ENCODE measurements at places on chromosomes 16 and 17. TPM values are rescaled to one million over a fixed set of nuclear protein-coding genes. Genes with fewer than 3 reads are reported as not detected.

DNA sequence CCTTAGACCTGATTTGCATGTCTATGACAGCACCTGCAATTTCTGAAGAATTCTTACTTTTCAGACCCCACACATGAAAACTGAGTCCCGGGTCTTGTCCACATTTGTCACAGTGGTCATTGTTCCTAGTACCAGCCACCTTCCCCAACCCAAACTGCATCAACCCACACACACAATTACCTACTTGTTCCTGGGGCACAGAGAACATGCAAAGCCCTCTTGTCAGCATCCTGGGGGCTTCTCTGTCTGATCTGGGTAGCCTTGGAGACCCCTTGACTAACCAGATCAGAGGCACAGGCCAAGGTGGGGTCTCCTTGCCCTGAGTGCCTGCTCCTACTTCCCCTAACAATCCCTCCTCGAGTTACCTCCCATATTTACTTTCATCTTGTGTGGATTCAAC, 36.7 kb upstream of the PIK3R6 start:
- DNase-seq = no peak

GRCh38 chr16:9823510-9823909, 358.7 kb downstream of the GRIN2A start:
- no peak for DNase-seq

- DNase-seq = no peak
Observed at GRCh38 chr17:46199379-46199778, 6.2 kb upstream of the KANSL1 start.

DNA sequence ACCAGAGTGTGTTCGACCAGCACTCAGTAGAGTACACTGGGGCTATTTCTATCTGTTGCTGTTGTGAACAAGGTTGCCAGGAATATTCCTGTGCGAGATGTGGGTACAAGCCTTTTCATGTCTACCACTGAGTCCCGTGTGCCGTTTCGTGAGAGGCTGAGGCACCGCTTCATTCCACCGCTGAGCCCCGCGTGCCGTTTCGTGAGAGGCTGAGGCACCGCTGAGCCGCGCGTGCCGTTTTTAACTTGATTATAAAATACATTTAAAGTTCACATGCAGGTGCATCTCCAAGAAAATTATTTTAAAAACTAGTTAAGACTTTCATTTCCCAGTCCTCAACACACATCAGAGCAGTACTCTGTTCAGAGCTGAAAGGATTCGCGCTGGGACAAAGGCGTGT, 78.7 kb upstream of the ZNF750 start:
- DNase-seq = no peak

DNA sequence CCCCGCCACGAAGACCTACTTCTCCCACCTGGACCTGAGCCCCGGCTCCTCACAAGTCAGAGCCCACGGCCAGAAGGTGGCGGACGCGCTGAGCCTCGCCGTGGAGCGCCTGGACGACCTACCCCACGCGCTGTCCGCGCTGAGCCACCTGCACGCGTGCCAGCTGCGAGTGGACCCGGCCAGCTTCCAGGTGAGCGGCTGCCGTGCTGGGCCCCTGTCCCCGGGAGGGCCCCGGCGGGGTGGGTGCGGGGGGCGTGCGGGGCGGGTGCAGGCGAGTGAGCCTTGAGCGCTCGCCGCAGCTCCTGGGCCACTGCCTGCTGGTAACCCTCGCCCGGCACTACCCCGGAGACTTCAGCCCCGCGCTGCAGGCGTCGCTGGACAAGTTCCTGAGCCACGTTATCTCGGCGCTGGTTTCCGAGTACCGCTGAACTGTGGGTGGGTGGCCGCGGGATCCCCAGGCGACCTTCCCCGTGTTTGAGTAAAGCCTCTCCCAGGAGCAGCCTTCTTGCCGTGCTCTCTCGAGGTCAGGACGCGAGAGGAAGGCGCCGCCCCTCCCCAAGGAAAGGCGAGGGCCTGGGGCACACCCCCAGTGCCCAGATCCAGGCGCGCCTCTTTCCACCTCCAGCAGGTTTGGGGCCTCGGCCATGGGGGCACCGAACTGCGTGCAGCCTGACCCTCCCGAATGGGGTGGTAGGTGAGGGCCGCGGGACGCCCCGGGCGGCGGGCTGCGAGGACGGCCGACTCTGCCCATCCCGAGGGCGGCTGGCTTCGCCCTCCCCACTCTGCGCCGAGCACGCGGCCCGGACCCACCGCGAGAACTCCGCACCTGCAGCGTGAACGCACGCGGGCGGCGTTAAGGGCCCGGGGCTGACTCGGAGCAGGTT, 664 bp downstream of the HBQ1 start:
- peak; percentile 72 for DNase-seq

DNA sequence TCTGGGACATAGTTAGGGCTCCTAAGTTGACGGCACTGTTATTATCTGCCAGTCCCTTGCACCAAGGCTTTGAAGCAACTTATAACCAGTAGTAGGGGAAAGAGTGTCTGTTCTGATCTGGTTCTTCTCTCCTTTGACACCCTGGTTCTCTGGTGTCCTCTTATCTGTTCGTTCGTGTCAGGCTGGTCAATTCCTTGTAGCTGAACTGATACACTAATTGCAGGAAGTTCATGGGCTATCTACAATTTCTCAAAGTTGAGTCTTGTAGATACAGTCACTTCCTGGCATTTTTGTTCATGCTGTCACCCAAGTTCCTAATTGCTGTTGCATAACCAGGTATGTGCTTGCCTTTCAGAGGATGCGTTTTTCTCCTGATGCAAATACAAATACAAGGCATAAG, 17.3 kb upstream of the MYO1D start:
- no peak for DNase-seq

DNA sequence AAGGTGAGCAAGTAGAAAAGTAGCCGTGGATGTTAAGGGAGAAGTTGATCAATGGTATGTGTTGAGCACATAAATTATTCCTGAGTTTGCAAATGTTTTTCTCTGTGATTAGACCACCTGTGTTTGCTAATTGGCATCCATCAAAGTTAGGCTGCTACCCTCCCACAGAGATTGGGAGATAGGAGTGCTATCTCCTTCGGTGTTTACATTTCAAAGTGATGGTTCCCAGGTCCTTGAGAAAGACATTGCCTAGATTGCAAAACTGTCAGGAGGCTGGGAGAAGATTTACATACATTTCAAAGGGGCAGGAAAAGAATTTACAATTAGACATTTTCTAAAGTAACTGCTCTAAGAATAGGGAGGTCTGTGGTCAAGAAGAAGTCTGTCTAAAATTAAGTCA, 54.3 kb upstream of the CNTNAP4 start:
- no peak for DNase-seq

- no peak for DNase-seq
Observed at GRCh38 chr16:11493531-11493929, 93.2 kb downstream of the LITAF start.

DNA sequence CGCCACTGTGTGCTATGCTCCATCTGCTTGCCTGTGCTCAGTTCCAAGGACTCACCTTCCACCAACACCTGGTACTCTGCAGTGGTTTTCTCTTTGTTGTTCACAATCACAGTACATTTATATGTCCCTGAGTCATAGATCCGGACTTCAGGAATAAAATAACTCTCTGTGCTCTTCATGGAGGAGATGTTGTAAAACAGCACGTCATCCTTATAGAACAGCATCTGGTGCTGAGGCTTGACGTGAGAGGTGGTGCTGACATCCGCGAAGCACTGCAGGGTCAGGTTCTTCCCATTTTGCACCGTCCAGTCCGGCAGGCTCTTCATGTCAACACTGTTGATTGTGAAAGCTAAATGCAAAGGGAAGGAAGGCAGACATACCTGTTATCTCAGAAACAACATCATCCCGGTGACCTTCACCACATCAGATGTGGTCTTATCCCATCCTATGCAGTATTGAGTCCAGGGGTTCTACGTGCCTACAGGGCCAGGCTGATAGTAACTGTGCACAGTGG, 12.8 kb downstream of the PECAM1 start:
- DNase-seq = no peak

DNA sequence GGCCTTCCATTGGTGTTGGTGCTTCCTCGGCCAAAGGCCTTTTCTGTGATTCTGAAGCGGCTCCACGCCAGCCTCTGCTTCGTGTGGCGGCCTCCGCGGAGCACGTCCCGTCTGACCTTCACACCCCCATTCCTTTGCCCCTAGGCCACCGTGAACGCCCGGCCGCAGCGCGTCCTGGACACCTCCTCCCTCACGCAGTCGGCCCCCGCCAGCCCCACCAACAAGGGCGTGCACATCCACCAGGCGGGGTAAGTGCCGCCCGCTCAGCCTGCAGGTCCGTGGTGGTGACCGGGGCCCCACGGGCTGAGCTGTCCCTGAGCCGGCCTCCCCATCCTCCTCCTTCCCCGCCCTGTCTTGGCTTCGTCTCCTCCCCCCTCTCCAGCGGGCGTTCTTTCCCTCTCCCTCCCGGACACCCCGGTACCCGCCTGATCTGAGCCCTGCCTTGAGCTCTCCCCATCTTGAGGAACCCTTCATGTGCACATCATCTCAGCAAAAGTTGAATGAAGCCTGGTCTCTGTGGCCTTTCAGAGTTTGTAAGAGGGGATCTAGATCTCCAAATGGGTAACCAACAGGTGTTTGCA, 69.0 kb upstream of the CHMP6 start:
- no peak for DNase-seq

GRCh38 chr17:41223821-41224220, 2.6 kb upstream of the KRTAP9-2 start:
- DNase-seq = no peak

GRCh38 chr17:62984801-62985200, 18.8 kb downstream of the TANC2 start:
- no peak for DNase-seq

DNA sequence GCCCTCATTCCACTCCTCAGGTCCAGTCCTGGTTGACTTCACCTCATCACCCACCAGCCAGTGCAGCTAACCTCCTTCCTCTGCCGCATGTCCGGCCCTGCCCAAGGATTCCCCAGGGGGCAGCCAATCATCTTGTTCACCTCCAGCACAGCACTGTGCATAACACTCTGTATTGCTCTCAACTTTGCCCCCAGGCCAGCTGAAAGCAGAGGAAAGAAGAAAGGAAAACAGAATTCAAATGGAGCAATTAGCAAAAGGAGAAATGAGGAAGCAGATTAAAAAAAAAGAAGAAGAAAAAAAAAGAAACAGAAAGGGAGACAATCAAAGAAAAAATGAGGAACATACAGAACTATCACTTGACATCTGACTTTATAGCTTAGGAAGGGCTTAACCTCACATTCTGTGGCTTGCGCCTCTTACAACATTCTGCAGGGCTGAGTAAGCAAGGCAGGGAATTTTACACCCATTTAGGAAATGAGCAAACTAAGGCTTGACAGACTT, 26.1 kb downstream of the GAS7 start:
- DNase-seq = no peak

GRCh38 chr17:15424521-15424920, 42.9 kb downstream of the CDRT4 start:
- DNase-seq = no peak

DNA sequence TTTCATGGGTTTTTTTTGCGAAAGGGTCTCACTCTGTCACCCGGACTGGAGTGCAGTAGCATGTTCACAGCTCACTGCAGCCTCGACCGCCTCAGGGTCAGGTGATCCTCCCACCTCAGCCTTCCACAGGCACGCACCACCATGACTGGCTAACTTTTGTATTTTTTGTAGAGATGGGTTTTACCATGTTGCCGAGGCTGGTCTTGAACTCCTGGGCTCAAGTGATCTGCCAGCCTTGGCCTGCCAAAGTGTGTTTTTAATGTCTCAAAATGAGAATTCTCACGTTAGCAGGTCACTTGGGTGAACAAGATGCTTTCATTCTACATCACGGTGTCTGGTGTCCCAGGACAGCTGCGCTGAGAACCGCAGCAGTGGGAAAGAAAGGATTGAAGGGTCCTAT, 3.2 kb downstream of the FBXO31 start:
- no peak for DNase-seq

DNA sequence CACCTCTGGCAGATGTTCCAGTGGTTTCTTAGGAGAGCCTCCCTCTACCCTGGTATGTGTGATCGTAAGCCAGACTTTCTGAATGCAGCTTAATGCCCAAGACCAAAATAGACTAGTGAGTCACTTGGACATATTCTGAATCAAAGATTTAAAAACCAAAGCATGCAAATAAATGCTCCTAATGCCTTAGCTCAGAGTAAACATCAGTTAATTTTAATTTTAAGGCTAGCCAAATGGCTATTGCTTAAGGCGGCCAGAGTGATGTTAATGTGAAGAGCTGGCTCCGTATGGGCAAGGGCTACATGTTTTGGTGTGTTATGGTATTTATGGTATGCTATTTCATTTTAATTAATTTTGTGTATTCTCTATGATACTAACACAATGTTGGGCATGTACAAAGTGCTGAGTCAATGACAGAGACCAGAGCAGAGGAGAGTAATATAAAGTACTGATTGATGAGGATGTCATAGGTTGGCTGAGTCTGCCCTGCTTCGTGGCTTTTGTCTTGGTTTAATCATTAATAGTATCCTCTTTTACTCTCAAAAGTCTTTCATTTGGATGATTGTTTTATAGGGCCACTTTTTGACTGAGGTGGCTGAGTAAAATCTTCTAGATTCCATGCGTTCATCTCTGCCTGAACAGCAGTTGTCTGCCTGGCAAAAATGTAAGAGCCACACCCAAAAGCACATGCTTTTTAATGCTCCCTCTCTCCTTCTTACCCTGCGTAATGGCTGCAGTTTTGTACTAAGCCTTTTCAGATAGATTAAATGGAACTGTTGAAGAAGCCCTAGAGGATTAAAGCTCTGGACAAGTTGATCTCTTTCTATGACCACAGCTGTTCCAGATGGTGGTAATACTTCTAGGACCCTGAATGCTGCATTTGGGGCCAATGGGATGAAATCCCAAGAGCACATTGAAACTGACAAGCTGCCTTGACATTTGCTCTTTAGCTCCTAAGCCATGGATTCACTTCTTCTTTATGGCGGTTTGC, 59.6 kb downstream of the MAP2K6 start:
- peak; percentile 87 for DNase-seq

DNA sequence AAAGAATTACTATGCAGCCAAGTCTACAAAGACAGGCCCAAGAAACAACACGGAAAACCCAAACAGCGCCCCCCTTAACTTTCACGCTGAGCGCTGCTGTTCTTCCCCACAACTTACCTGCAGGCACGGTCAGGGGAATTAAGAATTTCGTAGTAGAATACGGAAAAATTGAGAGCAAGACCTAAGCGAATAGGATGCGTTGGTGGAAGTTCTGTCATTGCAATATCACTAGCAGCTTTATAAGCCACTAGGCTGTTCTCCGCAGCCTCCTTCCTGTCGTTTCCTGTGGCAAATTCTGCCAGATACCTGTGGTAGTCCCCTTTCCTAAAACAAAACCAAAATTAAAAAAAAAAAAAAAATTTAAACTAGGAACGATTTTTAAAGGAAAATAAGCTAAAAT, 39.0 kb downstream of the YWHAE start:
- no peak for DNase-seq

DNA sequence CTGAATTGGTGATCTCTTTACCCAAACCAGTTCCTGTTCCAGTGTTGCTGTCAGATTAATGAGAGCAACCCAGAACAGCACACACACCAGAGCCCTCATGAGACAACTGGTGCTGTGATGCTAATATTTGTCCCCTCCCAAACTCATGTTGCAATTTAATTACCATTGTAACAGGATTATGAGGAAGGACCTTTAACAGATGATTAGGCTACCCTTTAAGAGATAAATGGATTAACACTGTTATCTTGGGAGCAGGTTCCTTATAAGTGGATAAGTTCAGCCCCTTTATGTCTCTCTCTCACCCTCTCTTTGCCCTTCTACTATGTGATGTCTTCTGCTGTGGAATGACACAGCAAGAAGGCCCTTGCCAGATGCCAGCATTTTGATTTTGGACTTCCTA, 1.1 kb upstream of the CCDC182 start:
- no peak for DNase-seq

The PPL gene
- total RNA-seq = 10.2 TPM

The SLX1A gene
- 9.5 TPM for total RNA-seq

The SLC16A11 gene
- not detected for total RNA-seq

The MYLK3 gene
- not detected for total RNA-seq

The PPP1R27 gene
- total RNA-seq = not detected

The ATP2A1 gene
- total RNA-seq = 0.12 TPM

The KCNJ2 gene
- total RNA-seq = 3.6 TPM

The NUBP2 gene
- total RNA-seq = 233 TPM
